ENCODE measurements at places on chromosomes 11 and 22.
A peak's percentile ranks its signal among the peaks of the same experiment; 100 is the strongest.

GRCh38 chr11:103637295-103637694 is 399.1 kb upstream of the DDI1 start:
- ATAC-seq = no peak

GRCh38 chr11:103845331-103845730 is 191.1 kb upstream of the DDI1 start:
- no peak for ATAC-seq

DNA sequence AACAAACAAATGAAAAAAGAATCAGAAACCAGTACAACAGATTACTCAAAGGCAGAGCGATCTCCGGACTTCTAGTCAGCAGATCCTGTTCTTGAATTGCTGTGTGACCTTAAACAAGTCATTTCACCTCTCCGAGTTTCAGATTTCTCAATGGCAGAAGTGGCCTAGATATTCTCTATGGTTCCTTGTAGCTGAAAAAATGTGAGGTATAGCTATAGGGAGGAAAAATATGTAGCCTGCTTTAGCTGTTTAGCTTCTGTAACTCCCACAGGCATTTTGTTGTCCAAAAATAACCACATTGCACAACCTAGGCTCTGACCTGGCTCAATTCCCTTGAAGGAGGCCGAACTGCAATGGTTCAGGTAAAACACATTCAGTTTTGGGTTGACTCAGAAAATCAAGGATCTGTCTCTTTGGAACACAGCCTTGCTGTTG is 100.7 kb downstream of the DBX1 start:
- ATAC-seq = no peak

GRCh38 chr22:49431551-49431950 is 396.1 kb downstream of the BRD1 start:
- no peak for ATAC-seq

GRCh38 chr11:61671527-61671926 is 8.7 kb upstream of the DAGLA start:
- peak; percentile 55 for ATAC-seq

DNA sequence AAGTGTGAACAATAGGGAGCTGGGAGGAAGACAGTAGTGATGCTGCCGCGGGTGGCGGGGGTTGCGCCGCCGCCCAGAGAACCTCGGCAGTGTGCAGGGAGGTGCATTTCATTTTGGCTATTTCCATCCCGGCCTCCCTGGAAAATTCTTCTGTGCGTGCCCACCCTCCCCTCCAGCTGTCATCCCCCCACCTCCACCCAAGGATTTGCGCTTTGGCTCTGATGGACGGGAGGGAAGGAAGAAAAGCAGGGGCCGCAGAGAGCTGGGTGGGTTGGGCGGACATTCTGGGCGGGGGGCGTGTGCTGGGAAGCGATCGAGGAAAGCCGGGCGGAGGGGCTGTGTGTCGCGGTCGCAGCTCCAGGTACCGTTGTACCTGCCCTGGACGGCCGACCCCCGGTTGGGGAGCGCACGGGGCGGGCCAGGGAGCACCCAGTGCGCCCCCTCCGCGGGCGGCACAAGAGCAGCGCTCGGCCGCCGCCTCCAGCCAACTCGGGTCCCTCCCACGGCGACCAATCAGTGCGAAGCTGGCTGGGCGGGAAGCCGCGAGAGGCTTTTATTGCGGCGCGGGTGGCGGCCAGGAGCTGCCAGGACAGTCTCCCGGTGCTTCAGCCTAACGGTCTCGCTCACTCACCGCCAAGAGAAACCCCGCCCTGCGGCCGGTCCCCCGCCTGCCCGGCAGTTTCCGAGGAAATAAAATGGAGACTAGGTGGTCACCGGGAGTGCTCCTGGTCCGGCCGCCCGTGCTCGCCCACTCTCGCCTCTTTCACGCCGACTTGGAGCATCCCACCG is 1.6 kb downstream of the NCAM1 start:
- no peak for ATAC-seq

DNA sequence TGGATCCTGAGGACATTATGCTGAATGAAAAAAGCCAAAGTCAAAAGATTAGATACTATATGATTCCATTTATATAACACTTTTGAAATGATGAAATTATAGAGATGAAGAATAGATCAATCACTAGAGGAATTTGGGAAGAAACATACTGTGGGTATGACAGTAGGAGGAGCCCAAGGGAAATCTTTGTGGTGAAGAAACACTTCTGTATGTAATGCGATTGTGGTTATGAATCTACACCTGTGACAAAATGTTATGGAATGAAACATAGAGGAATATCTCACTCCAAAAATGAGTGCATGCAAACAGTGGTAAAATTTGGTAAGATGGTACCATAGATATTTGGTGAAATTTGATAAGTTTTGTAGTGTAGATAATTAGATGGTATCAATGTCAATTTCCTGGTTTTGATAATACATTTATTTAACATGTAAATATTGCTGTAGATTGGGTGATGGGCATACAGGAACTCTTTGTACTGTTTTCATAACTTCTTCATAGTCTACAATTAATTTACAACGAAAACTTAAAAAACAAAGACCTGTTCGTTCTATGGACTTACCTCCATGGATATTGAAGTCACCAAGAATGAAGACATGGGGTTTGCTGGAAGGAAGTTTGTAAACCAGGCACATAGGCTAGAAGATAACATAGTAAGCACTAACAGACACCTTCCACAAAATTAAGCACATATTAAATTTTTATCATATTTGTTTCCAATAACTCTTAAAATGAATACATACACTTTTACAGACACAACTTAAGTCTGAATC is 11.5 kb downstream of the MRGPRX1 start:
- no peak for ATAC-seq

- ATAC-seq = no peak
Measured at GRCh38 chr11:30580573-30580972, 5.6 kb downstream of the MPPED2 start.

GRCh38 chr11:70326365-70326811 is 55.9 kb downstream of the PPFIA1 start:
- peak; percentile 52 for ATAC-seq

- no peak for ATAC-seq
Measured at GRCh38 chr22:48422900-48423480, 1404.7 kb downstream of the BRD1 start.

GRCh38 chr11:96122601-96123074 is 198.7 kb upstream of the MTMR2 start:
- peak; percentile 83 for ATAC-seq

GRCh38 chr11:119047205-119047604 is 9.8 kb downstream of the HYOU1 start:
- ATAC-seq = no peak

All from esophagus mucosa (tissue), 1 donor.